CD4-positive, alpha-beta T cell treated with Interleukin-4 for 4 hours (primary cell): ENCODE measurements at places on chromosomes 5 and 9.

- no peak for DNase-seq
Measured at GRCh38 chr5:57441557-57441956, 41.1 kb downstream of the ACTBL2 start.

GRCh38 chr9:121613009-121613752 is 38.3 kb upstream of the DAB2IP start:
- DNase-seq = no peak

GRCh38 chr9:19429595-19429994 is 20.8 kb downstream of the ACER2 start:
- no peak for DNase-seq

- DNase-seq = no peak
Measured at GRCh38 chr5:1492757-1493156, 31.0 kb downstream of the LPCAT1 start.

DNA sequence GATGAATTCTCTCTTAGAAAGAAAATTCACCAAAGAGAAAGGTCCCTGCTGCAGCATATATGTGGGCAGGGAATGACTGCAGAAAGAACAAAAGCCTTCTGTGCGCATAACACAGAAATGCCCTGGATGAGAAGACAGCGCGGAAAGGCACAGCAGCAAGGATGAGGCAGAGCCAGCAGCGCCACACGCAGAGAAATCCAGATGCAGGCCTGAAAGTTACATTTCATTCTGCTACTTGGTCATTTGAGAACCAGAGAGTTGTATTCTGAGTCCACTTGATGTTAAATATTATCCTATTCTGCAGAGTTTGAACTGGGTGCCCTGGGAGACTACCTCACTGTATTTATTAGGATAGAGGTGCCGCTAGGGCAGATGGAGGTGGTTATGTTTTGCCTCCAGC is 68.5 kb downstream of the GLDC start:
- DNase-seq = no peak

GRCh38 chr9:81680506-81680905 is 8.8 kb downstream of the TLE1 start:
- no peak for DNase-seq
